ENCODE measurements at places on chromosomes 3 and 15. TPM values are rescaled to one million over a fixed set of nuclear protein-coding genes. Genes with fewer than 3 reads are reported as not detected.

The TRH gene
- 7.0 TPM for total RNA-seq

The TGM5 gene
- not detected for total RNA-seq

DNA sequence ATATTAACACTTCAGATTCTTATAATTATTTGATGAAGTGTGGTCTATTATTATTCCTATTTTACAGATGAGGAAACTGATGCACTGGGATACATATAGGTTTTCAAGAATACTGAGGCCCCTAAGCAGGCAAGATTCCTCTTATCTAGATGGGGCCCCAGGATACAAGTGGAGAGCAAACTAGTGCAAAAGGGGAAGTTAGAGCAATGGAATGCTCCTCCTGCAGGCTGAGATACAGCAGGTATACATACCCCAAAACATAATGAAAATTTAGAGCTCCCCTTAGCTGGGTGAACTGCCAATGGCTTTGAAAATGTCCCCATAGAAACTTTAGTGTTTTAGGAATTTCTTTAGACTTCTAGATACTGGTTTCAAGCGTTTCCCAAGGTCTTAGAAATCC, 247.1 kb downstream of the CHST2 start:
- no peak for DNase-seq

The TAGLN3 gene
- 85.5 TPM for total RNA-seq

GRCh38 chr3:80006315-80006714, 238.5 kb upstream of the ROBO1 start:
- DNase-seq = no peak

DNA sequence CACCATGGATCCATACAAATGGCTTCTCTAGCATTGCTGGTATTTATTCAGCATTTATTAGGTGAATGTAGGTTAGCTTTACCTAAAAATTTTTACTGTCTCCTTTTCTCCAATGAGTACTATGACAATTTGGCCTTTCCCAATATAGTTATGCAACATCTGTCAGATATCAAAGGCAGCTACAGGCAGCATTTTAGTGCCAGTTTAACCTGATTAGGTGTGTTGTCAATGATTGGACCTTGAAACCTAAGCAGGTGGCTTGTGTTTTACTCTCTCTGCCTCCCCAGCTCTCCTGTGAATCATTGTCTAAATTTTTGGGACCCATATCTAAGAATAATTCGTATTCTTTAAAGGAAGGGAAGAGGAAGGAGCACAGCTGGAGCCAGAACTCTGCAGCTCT, 228.9 kb downstream of the KBTBD8 start:
- DNase-seq = no peak

The STRA6 gene
- total RNA-seq = 69.0 TPM

The GPR176 gene
- 28.3 TPM for total RNA-seq

The SNURF gene
- total RNA-seq = 11.2 TPM

DNA sequence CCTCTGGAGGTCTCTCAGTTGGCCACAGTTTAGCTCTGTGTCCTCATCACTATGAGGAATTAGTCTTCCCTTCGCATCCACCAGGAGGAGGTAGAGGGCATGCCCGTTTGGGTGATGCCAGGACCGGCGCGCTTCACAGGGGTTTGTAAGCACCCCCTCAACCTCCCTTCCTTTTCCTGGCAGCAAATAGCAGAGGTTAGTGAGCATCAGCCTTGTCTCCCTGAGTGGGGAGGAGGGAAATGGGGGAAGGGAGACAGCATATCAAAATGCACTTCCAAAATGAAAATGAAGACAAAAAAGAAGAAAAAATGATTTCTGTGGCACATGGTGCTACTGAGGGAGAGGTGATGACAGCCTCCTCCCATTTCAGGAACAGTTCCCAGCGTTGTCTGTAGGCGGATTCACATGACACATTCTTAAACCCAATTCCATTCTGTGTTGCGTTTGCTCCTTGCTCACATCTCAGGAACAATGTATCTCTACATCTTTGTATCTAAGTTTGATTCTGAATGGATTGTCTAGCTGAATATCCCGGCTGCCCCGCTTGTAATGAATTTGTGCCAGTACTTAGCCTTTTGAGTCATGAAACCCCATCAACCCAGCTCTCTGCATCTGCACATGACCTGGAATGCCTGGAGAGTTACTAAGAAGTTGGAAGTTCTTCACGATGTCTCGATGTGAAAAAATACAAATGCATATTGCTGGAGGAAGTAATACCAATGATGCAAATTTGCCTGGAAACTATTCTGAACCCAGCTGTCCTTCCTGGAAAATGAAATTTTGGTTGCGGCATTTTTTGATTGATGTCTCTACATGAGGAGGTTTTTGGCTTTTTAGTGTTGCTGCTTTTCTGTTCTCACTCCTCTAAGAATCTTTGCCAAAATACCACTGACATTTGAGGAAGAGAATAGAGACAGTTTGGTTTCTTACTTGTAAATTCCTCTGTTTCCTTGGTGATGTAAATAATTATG, 45.2 kb downstream of the TYRO3 start:
- DNase-seq = no peak

GRCh38 chr15:87843312-87843711, 413.2 kb downstream of the NTRK3 start:
- no peak for DNase-seq

DNA sequence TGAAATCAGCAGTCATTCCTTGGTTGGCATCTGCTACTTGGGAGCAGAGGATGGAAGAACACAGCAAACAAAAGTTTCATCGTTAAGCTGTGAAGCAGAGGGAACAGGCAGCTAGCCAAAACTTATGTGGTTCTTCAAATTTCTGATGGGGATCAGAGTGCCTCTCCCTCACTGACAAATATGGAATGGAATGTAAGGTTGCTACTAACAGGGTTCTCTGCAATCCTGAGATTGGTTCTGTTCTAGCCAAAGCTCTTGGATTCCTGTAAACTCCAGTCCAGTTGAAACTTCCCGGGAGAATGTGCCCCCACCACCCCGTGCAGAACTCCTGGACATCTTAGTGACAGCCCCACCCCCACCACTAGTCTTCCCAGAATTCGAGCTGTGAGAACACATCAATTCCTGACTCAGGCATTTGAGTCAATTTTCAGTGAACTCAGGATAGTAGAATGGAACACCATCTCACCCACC, 55.9 kb upstream of the PHLDB2 start:
- no peak for DNase-seq

DNA sequence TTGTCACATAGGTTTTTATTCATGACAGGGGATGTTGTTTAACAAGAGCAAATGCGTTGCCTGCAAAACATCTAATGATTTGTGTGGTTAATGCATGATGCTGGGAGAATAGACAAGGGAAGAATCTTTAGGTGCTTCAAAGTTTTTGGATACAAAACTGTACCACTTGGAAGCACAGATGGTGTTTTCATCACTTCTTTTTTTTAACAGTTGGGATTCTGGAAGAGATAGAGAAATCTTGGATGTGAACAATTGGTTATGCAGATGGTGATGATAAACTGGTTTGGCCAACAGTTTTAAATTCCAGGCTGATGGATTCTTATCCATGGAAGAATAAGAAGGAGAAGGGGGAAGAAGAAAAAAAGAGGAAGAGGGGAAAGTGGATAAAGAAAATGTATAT, 379.4 kb downstream of the KCNH8 start:
- DNase-seq = no peak

- DNase-seq = no peak
Observed at GRCh38 chr3:142022381-142022780, 127.0 kb downstream of the TFDP2 start.

GRCh38 chr3:174862101-174862500, 3.0 kb downstream of the NAALADL2 start:
- DNase-seq = no peak

The PLA2G4D gene
- total RNA-seq = 0.10 TPM

The ZNF620 gene
- 7.9 TPM for total RNA-seq

DNA sequence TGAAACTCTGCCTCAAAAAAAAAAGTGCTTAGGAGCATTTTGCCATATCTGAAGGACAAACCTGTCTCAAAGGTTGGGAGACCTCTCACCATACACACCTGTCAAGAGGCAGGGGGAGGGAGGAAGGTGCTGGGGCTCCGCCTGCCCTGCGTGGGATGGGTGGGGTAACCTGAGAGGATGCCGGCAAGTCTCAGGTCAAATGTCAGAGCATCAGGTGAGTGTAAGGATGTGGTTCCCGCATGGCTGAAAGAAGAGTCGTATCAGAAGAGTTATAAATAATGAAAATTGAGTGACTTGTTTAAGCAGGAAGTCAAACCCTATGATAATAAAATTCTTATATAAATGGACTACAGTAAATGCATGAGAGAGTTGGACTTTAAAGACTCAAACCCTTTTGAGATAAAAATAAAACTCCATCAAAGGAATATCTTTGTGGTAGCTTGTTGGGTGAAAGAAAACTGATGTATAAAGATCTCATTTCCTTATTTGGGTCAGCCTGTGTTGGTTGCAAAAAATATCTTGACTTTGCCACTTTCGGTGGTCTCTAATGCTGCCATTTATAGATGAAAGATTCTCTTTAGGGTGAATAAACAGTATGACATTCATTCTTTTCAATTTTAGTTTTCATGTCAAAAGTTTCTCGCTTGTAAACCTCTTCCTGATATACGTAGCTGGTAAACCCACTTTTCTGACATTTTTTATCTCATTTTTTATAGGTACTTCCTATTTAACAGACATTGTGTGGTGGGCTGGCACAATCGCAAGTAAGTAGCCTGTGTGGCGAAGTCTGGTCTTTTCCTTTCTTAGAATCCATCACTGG, 23.8 kb downstream of the NIPA1 start:
- DNase-seq = no peak

- DNase-seq = no peak
Observed at GRCh38 chr3:81789691-81790090, 28.2 kb upstream of the GBE1 start.

The KIF15 gene
- 14.0 TPM for total RNA-seq

The NDN gene
- total RNA-seq = 117 TPM
